ENCODE measurements at places on chromosomes 2 and 18.

DNA sequence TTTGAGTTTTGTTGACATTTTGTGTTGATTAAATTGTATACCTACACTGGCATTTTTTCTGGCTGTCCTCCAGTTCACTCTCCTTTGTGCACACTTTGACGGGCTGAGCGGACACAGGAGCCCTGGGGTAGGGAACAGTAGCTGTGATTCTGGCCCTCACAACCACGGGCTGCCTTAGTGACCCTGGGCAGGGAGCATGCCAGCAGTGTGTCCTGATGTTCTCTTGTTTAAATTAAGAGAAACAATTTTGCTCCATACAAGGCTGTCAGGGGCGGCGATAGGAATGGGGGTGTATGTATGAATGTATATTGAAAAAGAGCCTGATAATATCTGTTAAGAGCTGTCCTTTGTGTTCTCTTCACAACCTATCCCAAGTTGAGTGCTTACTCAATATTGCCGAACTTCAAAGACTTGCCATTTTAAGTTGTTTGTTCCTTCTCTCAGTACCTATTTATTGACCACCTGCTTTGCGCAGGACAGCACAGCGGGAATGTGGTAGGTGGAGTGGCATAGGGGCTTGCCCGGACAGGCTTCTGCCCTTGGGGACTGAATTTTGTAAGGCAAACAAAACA, 103.7 kb upstream of the EML6 start:
- DNase-seq: no peak

DNA sequence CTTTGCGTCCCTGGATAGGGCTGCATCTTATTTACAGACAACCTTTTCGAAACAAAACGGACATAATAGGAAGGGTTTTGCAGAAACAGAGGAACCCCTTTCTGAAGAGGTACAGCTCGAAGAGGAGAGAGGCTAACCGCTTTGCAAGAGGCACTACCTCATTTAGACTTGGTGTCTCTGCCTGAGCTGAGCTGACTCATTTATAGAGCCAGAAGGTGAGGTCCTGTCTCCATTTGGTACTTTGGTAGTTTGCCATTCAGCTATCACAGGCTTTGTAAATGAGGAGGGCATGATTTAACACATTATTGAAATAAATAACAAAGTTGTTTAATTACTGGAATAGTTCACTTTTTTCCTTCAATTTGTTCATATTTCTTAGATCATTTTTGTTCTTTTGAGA, 2.2 kb upstream of the NXPH2 start:
- DNase-seq: no peak

GRCh38 chr18:58567453-58568196, 61.3 kb downstream of the ALPK2 start:
- no peak for DNase-seq

GRCh38 chr2:17851731-17852585, 26.5 kb upstream of the KCNS3 start:
- no peak for DNase-seq

DNA sequence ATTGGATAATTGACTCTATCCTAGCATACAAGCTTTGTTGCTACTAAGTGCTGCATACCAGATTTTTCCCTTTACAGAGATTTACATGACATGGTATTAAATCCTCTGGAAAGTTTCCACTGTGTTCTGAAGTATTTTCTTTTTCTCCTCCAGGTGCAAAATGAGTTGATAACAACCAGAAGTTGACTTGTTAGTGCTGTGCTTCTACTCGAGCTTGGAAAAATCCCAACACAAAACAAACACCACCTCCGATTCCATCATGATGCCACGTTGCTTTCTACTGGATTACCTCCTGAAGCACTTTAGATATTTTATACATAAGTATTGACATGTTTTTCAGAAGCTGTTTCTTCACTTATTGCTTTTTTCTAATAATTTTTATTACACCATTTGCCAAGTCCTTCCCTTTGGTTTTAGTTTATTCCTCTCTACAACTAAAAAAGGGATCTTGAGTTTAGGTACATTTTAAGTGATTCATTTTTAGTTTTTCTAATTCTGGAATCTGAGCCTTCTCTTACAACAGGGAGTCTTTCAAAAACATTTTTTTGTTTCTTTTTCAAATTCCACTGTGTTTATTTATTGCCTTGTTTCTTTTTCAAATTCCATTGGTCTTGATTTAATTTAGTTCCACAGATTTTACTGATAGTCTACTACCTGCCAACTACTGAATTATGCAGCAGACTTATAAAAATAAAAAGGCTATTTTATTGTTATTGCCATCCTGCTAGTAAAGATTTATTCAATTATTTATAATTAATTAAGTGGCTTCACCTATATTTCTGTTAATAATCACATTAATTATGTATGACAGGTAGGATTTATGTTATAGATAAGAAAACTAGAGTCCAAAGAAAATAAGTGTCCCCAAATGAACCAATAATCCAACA, 143.4 kb downstream of the PPP1R1C start:
- no peak for DNase-seq

GRCh38 chr2:123738643-123739042, 286.4 kb upstream of the CNTNAP5 start:
- no peak for DNase-seq

DNA sequence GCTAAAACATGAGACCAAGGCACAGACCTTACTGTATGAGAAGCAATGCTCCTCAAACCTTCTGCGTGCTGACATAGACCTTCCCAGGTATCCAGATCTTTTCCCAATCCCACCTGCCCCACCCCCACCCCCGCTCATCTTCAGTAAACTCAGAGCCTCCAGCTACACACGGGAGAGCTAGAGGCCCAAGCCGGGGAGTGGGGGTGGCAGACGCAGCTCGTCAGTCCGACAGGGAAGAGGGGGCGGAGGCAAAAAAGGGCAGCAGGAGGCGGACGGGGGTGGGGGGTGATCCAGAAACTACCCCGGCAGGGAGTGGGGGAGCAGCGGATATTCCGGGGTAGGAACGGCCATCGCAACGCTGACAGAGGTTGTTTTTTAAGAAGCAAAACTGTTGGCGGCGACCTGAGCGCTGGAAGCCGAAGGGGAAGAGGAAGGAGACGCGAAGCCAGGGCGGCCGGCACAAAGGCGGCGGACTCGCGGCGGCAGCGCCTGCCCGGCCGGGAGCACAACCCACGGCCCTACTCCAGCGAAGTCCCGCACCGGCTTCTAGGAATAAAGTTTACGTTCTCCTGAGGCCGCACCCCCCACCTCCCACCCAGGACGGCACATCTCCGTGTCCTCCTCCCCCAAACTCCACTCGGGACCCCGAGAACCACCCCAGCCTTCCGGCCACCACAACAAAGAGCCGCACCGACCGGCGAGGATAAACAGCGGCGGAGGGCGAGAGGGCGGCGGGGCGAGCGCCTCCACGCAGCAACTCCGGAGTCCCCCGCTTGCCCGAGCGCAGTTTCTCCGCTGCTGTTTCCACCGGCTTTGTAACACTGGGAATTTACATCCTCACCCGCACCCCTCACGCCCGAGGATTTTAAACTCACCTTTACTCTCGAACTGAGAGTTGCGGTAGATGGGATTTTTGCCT, 722 bp downstream of the BAZ2B start:
- DNase-seq: peak; percentile 11
